Mammary epithelial cell (primary cell): ENCODE measurements at places on chromosomes 2 and 18. TPM values are rescaled to one million over a fixed set of nuclear protein-coding genes. Genes with fewer than 3 reads are reported as not detected.

D2HGDH gene
- 25.9 and 27.2 TPM in 2 replicates for total RNA-seq

ZAP70 gene
- 0.17 TPM for total RNA-seq

MSTN gene
- total RNA-seq: not detected in 2 replicates

LINC00305 gene
- not detected for total RNA-seq

TXNL1 gene
- 53.8 and 64.9 TPM in 2 replicates for total RNA-seq

LIMS4 gene
- total RNA-seq: 2.2 and 2.6 TPM in 2 replicates

MTLN gene
- 27.5 TPM for total RNA-seq

SPC25 gene
- 0.33 TPM for total RNA-seq

PDCD1 gene
- total RNA-seq: not detected

CFAP53 gene
- total RNA-seq: 0.67 TPM

IL36RN gene
- 0.16 and 1.3 TPM in 2 replicates for total RNA-seq

DSC1 gene
- total RNA-seq: 0.11 and 0.28 TPM in 2 replicates

FKBP7 gene
- 2.3 TPM for total RNA-seq

UGT1A10 gene
- not detected for total RNA-seq

POTEI gene
- total RNA-seq: 0.17 TPM

ARHGEF33 gene
- total RNA-seq: 0.19 and 0.32 TPM in 2 replicates

CFAP221 gene
- total RNA-seq: not detected in 2 replicates

ONECUT2 gene
- under 0.01 TPM for total RNA-seq

ZBTB14 gene
- 12.2 TPM for total RNA-seq

OTX1 gene
- total RNA-seq: 1.0 TPM

GREB1L gene
- total RNA-seq: 1.7 and 2.6 TPM in 2 replicates

M1AP gene
- total RNA-seq: 0.56 and 0.94 TPM in 2 replicates

RTP5 gene
- not detected in 2 replicates for total RNA-seq

FAM237A gene
- total RNA-seq: not detected

IL36G gene
- not detected for total RNA-seq

MYO3B gene
- not detected for total RNA-seq

SPOPL gene
- 24.3 TPM for total RNA-seq

C2orf74 gene
- 13.3 and 22.0 TPM in 2 replicates for total RNA-seq

PDE11A gene
- 0.19 TPM in 1 of 2 replicates, not detected in the other for total RNA-seq

CYTIP gene
- not detected for total RNA-seq

CRYBA2 gene
- not detected in 2 replicates for total RNA-seq

ANKRD30B gene
- not detected in 2 replicates for total RNA-seq

PREPL gene
- 31.0 TPM for total RNA-seq

KCNS3 gene
- 0.94 and 2.5 TPM in 2 replicates for total RNA-seq

DYSF gene
- 18.3 and 28.9 TPM in 2 replicates for total RNA-seq

CXXC1 gene
- total RNA-seq: 73.8 and 78.2 TPM in 2 replicates

ZC3H8 gene
- total RNA-seq: 13.8 TPM

GALNT14 gene
- 25.4 and 29.9 TPM in 2 replicates for total RNA-seq

TTLL4 gene
- 31.3 TPM for total RNA-seq

ST6GAL2 gene
- total RNA-seq: not detected in 2 replicates

STON1 gene
- total RNA-seq: 0.27 and 0.47 TPM in 2 replicates

SERPINB13 gene
- 4.8 and 12.4 TPM in 2 replicates for total RNA-seq

BCL2 gene
- 1.3 and 1.6 TPM in 2 replicates for total RNA-seq

RPRM gene
- 0.17 TPM for total RNA-seq

DUSP19 gene
- total RNA-seq: 1.2 and 1.7 TPM in 2 replicates

HNRNPLL gene
- total RNA-seq: 36.0 TPM

KCNE4 gene
- 0.33 TPM for total RNA-seq

DES gene
- total RNA-seq: 0.33 TPM
